ENCODE measurements at places on chromosomes 6 and 20.
A peak's percentile ranks its signal among the peaks of the same experiment; 100 is the strongest.

DNA sequence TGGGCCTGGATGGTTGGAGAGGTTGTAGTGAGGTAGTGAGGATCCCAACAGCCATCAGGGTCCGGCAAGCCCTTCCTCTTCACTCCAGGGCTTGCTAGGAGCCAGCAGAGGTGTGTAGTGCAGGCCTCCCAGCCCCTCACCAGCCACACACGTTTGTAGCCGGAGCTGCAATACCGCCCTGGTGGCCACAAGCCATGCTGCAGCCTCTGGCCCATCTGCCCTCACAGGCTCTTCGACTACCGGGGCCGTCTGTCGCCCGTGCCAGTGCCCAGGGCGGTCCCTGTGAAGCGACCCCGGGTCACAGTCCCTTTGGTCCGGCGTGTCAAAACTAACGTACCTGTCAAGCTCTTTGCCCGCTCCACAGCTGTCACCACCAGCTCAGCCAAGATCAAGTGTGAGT is 36.4 kb downstream of the EIF2S2 start:
- DNase-seq = no peak

DNA sequence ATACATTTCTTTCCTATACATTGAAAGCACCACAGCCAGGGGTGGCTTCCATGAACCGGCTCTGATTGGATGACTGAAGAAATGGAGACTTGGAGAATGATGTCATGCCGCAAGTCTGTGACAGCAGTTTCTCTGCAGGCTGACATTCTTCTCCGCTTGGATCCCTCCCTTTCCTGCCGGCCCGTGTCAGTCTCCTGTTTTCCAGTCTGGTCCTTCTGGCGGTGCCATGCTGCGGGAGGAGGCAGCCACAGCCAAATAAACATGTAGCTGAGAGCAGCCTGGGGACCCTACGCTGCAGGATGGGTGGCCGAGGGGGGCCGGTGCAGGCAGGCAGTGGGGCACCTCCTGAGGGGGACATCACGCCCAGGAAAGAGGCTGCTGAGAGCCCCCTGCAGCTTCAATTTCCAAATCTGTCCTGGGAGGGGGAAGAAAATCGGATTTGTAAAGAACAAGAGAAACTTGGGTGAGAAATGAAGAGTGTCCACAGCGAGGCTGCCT is 178.0 kb downstream of the TAF4 start:
- no peak for DNase-seq

DNA sequence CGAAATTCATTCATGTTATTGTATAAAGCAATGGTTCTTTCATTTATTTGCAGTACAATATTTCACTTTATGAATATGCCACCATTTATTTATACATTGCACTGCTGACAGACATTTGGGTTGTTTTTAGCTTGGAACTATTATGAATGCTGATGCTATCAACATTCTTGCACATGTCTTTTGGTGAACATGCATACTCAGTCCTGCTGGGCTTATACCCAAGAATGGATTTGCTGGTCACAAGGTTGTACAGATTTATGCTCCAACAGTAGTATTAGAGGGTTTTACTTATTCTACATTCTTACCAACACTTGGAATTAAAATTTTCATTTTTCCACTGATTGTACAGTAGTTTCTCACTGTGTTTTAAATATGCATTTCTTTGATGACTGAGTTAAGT is 126.2 kb downstream of the PTPRK start:
- no peak for DNase-seq

GRCh38 chr6:20686142-20686541 is 151.9 kb downstream of the CDKAL1 start:
- DNase-seq = no peak

DNA sequence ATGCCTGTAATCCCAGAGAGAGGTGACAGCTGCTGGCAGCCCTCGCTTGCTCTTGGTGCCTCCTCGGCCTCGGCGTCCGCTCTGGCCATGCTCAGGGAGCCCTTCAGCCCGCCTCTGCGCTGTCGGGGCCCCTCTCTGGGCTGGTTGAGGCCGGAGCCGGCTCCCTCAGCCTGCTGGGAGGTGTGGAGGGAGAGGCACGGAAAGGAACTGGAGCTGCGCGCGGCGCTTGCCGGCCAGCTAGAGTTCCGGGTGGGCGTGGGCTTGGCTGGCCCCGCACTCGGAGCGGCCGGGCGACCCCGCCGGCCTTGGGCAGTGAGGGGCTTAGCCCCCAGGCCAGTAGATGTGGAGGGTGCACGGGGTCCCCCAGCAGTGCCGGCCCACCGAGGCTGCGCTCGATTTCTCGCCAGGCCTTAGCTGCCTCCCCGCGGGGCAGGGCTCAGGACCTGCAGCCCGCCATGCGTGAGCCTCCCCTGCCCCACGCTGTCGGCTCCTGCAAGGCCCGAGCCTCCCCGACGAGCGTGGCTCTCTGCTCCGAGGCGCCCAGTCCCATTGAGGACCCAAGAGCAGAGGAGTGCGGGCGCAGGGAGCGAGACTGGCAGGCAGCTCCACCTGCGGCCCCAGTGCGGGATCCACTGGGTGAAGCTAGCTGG is 34.6 kb downstream of the C6orf52 start:
- no peak for DNase-seq

GRCh38 chr6:140314682-140315081 is 940.2 kb upstream of the CITED2 start:
- DNase-seq = no peak

- no peak for DNase-seq
Measured at GRCh38 chr6:67897998-67898607, 737.0 kb upstream of the ADGRB3 start.

- DNase-seq = no peak
Measured at GRCh38 chr6:163474581-163474980, 60.1 kb downstream of the QKI start.

GRCh38 chr6:35569011-35569461 is 56.3 kb upstream of the TULP1 start:
- no peak for DNase-seq

DNA sequence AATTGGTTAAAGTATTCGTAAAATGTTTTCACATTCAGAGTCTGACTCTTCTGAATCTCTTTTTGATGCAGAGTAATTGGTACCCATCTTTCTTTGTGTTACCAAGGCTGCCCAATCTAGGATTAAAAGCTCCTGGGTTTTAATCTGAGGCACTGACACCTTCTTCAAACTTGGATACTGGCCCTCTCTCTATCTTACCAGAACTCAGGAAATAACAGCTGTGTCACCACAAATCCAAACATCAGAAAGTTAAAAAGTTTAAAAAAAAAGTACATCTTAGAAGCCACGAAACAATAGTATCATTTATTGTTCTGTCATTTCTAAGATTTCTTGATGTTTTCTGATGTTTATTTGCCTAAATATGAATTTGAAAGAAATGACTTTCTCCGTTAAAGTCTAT is 255.5 kb upstream of the RUNX2 start:
- no peak for DNase-seq

DNA sequence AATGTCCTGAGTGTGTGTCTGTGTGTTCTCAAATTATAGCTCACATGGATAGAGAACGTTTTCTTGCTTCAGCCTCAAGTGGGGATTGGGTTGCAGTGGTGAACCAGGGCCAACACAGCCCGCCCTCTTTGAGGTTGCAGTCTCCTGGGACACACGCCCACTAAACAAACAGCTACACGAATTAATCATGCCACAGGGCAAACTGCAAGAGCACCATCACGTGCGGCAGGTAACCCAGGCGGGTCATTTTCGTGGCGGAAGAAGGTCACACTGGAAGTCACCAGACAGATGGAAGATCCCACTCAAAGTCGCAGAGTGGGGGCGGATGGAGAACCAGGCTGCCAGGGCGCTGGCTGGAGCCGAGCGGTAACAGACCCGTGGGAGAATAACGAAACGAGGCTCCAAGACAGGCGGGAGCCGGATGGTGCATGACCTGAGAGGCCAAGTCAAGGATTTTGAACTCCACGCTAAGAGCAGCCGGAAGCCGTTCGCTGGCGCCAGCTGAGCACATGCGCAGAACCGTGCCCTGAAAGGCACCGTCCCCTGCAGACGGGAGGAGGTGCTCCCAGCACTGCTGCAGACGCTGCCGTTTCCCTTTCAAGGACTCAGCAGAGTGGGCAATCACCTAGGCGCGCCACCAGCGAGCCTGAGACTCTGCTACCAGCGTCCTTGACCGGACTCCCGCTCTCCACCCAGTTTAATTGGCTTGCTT is 10.7 kb downstream of the DLL1 start:
- DNase-seq = peak; percentile 33

GRCh38 chr6:34067814-34068213 is 78.1 kb downstream of the GRM4 start:
- DNase-seq = no peak

- DNase-seq = no peak
Measured at GRCh38 chr20:38354227-38354626, 7.9 kb downstream of the LBP start.

DNA sequence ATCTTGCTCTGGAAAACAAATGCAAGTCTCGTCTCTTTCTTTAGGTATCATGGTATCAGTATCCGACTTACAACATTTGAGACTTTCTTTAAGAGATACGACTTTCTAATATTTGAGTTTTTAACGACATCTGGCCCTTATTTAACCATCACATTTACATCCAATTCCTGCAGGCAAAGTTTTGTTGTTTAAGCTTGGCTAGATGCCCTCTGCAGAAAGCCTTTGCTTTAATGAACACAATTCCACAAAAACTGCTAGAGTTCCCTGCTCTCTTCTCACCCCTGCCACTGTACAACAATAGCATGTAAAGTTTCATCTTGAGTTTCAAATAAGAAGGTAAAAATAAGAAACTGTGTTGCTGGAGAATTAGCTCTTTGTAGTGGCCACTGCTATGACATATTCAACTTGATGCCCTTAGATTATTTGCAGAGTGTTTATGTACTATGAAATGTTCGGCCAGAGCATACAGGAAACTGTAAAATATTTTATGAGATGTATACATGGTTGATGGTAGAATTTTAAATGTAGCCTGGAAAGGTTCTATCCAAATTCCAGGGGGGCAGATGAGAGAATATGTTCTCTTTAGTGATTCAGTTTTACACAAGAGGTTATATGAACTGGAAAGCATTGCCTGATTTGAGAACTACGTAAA is 438.6 kb downstream of the CDC5L start:
- no peak for DNase-seq

DNA sequence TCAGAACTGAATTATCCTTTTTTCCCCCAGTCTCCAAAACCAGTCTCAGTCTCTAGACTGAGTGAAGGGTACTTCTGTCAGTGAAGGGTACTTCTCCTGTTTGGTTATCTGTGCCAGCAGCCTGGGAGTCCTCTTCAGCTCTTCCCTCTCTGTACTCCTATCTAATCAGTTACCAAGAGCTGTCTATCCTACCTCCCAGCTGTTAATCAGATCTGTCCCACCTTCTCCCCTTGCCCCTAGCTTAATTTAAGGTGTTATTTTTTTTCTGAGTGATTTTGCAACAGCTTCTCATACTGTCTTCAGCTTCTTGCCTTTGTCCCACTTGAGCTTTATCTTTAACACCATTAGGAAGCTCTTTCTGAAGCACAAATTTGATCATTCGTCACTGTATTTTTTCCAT is 491.9 kb upstream of the SOX4 start:
- no peak for DNase-seq

DNA sequence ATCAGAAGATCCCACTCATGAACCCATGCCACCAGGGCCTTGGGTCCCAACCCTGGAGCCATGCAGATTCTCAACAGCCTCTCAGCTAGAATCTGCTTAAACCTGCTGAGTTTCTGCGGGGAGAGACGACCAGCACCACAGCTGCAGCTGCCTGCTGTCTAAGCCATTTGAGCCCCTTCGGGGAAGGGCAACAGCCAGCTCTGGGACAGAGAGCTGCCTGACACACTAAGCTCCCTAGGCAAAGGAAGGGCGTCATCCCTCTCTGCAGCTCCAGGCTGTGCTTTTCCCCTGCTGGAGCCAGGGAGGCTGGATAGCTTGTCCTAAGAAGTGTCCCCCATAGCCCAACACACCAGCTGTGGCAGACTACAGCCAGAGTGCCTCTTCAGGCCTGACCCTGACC is 182.5 kb downstream of the OTOR start:
- no peak for DNase-seq

DNA sequence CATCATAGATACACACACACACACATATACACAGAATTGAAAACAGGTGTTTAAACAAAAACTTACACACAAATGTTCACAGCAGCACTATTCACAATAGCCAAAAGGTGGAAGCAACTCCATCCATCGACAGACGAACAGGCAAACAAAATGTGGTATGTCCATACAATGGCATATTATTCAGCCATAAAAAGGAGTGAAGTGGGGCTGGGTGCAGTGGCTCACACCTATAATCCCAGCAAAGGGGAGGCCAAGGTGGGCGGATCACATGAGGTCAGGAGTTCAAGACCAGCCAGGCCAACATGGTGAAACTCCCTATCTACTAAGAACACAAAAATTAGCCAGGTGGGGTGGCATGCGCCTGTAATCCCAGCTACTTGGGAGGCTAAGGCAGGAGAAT is 80.3 kb downstream of the CHD6 start:
- DNase-seq = no peak

DNA sequence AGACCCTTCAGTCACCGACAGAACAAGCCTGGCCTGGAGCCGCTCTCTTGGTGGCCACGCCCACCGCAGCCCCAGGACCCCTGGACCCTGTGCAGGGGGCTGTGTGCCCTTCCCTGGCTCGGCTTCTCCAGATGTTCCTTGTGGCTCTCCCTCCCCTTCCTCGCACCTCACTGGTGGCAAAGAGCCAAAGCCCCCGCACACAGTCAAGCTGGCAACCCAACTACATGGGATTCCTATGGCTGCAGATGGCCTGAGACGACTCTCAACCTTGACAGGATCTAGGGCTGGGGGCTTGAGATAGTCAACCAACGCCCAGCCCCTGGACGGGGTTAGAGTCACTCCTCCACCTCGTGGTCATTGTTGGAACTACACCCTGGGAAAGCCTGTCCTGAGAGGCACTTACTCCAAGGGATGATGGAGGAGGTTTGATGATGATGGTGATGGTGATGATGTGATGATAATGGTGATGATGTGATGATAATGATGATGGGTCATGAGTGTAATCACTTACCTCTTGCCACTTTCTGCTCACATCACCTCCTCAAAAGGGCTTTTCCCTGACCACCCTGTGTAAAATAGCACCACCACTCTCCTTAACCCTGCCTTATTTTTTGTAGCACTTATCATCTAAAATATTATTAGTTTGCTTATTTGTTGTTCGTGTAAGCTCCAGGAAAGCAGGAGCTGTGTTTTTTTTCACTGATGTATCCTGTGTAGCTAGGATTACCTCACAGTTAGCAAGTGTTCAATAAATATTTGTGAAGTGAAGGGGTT is 278.4 kb downstream of the LRFN2 start:
- DNase-seq = peak; percentile 41

- DNase-seq = no peak
Measured at GRCh38 chr6:21360336-21360735, 233.2 kb upstream of the SOX4 start.

- DNase-seq = no peak
Measured at GRCh38 chr6:93105017-93105416, 314.3 kb downstream of the EPHA7 start.

- no peak for DNase-seq
Measured at GRCh38 chr6:89999945-90000825, 105.9 kb downstream of the GJA10 start.

- no peak for DNase-seq
Measured at GRCh38 chr20:59788196-59788735, 145.2 kb downstream of the SYCP2 start.

All from Panc1 (cell line).